ENCODE measurements at places on chromosomes 2 and 18. TPM values are rescaled to one million over a fixed set of nuclear protein-coding genes. Genes with fewer than 3 reads are reported as not detected.

DNA sequence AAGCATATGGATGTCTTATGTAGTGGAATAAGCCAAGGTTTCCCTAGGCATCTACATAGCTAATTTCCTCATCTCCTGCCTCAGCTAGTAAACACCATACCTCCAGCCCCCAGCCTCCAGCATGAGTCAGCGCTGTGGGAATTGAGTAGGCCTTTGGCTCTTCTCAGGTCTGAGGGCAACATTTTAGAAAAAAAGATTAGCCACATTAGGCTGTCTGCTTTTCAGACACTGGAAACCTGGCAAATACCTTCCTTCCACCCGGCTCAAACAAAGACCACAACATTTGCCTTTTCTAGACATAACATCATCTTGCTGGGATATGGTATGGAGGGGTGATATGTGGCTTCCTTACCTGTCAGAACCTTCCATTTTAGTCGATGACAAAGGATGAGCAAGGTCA is 6.1 kb upstream of the CCDC195 start:
- DNase-seq = peak; percentile 6

Gene GPR17
- not detected for total RNA-seq

GRCh38 chr2:170394641-170395387 is 216.9 kb downstream of the MYO3B start:
- DNase-seq = no peak

DNA sequence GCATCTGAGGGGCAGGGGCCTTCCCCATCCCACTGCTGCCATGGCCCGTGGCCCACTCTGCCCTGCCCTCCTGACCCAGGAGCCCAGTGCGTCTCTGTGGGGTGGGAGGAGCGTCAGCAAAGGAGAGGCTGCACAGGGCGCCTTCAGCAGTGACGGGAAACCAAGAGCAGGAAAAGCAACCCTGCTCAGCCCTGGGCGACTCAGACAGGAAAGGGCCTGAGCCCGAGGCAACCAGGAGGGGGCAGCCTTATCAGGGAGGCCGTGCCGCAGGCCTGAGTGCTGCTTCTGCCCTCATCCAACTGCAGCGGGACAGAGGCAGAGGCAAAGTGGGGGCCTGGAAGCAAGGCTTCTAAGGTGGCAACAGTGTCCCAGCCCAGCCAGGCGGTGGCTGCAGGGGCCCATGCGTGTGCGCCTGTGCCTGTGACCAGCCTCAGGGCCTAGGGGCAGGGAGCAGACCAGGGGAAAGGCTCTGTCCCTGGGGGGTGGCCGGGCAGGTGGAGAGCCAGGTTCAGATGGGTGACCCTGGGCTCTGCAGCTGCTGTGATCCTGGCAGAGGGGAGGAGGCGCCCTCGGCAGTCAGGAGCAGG is 23.3 kb upstream of the ALPI start:
- no peak for DNase-seq

Gene ANO7
- 1.1 TPM for total RNA-seq

DNA sequence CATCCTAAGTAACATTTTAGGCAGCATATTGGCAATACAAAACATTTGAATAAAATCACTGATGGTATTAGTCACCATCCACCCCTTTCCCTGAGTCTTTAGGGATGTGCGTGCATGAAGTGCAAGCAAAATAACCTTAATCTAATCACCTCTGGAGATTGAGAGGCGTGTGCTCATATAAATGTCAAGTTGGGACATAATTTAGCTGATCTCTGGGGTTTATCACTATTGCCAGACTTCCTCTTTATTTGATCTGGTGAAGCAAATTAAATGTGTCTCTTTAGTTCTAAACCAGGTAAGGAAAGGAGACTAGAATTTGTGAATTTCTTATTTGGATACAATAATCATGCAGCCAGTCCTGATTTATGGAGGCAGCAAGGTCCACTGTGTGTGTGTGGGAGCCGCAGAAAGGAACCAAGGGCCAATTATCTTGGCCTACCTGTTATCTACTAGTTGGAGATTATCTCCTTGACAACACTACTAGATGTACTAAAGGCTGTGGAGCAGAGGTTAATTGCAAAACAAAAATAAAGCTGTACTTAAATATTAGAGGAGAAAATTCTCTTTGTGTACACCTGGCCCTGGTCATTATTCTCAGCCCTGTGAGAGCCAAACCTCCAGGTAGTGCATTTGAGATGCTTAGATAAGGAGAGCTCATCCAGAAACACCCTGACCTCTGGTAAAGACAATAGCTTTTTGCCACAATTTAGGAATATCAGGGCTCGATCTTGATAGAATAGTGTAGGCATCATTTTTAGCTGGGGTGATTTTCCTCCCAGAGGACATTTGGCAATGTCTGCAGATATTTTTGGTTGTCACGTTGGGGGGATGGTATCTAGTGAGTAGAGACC is 78.2 kb downstream of the HRH4 start:
- peak; percentile 4 for DNase-seq

DNA sequence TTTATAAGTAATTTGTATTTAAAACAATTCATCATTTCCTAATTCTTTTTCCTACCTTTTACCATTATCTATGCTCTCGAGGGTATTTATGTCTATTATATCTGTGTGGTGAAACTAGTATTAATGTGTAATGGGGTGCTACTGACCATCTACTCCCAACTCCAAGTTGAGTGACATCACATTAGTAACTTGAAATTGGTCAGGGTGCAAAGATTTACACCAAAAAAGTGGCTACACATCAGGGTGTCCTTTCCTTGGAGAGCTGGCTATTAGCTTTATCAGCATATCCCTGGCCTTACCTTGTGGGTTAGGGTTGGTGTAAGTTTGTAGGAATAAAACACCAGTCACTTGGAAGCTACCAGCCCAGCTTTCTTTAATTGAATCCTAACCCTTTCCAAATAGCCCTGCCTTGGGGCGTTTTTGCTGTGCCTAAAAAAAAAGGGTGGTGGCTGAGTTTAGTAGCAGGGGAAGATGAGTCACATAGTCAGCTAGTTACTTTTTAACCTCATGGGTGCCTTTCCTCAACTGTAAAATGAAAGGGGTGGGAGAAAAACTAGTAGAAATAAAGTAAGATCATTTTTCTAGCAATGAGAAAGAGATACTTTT is 14.0 kb downstream of the ANXA4 start:
- peak; percentile 83 for DNase-seq

Gene CIDEA
- not detected for total RNA-seq

DNA sequence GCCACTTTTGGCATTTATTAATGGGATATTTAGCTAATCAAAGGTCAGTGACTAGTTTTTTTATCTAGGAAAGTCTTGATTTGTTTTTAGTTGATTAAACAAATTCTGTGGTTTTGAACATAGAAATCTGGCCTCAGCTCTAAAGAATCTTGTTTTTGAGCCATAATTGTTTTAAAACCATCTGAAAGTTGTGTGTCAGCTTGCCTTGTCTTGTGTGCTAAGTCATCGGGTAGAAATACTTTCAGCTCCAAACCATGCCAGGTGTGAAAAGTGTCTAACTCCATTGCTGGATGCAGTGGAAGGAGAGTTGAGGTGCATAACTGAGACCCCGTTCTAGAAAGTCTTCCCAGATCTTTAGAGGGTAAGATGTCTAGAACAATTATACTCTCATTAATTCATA is 22.7 kb downstream of the FARP2 start:
- DNase-seq = peak; percentile 58

DNA sequence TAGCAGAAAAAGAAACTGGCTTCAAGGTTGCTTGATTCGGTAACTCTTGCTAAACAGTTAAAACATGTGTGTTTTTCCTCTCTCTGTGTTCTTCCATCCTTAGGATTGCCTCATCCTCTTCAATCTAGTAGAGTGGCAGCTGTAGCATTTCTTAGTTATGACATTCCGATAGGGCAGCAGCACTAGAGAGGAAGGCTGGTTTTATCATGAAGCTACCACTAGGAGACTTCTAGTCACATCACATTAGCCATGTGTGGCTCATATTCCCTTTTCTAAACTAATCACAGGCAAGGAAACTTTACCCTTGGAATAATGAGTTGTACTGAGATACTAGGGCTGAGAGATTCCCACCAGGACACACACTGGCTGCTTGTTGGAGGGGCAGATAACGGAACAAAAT is 187.6 kb downstream of the DOK6 start:
- no peak for DNase-seq

- DNase-seq = no peak
Observed at GRCh38 chr2:101360232-101360631, 27.1 kb downstream of the CREG2 start.
